Activated T-helper 2 cell treated with anti-CD3 and anti-CD28 coated beads, Interferon-gamma antibody, Interleukin-2, Interleukin-4, amounts not matched to agents 10 μg/mL and 5 μg/mL and 100 μg/mL, durations not matched to agents 14 hours and 24 hours and 36 hours (primary cell): ENCODE measurements at places on chromosomes 6 and 20. TPM values are rescaled to one million over a fixed set of nuclear protein-coding genes. Genes with fewer than 3 reads are reported as not detected.

The CNR1 gene
- total RNA-seq: not detected in 2 replicates

The PSMA7 gene
- 405 and 434 TPM in 2 replicates for total RNA-seq

The SIM1 gene
- total RNA-seq: 0.02 TPM in 1 of 2 replicates, not detected in the other

The XKR7 gene
- not detected in 2 replicates for total RNA-seq

The HAO1 gene
- not detected in 2 replicates for total RNA-seq

The PAK5 gene
- total RNA-seq: not detected in 2 replicates

DNA sequence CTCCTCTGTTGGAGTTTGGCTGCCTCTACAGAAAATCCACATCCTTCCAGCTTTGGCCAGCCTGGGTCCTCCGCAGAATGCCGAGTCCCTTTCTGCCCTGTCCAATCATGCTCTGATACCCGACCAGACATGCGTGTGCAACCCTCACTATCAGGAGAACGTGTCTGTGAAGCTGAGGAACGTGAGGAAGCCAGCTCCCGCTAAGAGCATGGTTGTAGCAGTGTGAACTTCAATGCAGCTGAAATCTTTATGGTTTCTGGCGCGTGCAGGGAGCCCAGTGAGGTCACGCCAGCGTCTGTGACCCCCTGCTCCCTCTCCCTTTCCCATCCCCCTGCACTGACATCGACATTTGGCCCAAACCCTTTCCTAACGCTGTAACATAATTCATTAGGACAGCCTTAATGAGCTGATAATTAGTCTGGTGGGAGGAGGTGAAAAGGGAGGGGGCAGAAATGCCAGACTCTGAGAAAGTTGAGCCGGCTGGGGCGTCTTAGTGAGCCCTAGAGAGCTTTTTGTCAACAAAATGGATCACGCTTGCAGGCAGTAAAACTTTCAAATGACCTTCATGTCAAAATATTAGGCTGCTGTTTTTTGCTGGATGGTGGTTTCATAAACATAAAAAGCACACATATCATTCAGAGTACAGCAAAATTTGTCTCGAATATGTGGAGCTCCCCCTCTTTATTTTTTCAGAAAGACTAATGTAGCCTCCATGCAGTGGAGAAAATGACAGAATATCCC is 423.3 kb downstream of the QKI start:
- DNase-seq: no peak

DNA sequence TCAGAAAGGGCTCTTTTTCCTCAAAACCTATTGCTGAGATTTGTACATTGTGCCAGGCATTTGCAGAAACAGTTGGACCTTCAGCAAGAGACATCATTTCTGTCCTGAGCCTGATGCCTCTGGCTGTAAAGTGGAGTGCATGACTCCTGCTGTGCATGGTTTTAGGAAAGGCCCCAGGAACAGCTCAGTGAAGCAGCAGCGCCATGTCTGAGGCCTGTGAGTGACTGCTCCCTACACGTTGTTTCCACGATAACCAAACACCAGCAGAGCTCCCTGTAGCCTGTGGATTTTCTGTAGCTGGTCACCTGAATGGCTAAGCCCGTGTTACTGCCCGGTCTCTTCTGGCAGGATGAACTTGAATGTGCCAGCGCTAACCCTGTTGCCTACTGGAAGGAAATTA is 232.5 kb downstream of the TFAP2C start:
- DNase-seq: no peak

- no peak for DNase-seq
Measured at GRCh38 chr20:36611625-36612024, 6.0 kb downstream of the RAB5IF start.

- DNase-seq: no peak
Measured at GRCh38 chr20:11217326-11218172, 543.8 kb upstream of the JAG1 start.

DNA sequence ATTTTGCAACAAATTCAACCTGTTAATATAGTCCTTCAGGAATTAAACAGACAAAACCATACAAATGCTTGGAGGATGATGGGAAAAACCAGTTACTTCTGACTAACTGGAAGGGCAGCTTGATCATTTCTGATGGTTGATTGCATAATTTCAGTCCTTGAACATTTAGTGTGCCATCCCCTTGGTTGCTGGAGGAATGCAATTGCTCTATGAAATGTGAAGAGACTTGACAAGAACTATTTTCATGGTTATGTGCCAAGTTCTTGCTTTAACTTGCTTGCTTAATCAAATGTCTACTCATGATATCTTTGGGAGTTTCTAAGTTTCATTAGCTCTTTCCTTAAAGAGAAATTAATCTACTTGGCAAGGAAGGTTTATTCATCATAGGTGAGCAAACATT is 45.2 kb downstream of the ANKEF1 start:
- DNase-seq: no peak

DNA sequence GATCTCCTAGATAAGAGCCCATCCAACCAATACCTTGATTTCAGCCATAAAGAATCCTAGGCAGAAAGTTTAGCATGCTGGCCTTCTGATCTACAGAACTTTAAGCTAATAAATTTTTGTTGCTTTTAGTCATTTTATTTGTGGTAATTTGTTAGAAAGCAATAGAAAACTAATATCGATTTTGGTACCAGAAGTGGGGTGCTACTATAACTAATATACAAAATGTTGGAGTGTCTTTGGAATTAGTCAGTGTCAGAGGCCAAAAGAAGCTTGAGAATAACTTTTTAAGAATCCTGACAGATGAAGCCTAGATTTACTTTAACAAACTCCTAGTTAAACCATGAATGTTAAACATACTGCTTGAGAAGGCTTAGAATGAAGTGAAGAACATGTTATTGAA is 83.6 kb upstream of the HSF2 start:
- no peak for DNase-seq

- DNase-seq: no peak
Measured at GRCh38 chr6:46684771-46685170, 2.9 kb upstream of the TDRD6 start.

- DNase-seq: no peak
Measured at GRCh38 chr20:53723621-53724020, 130.0 kb upstream of the ZNF217 start.

GRCh38 chr6:56840467-56841380 is 114.2 kb upstream of the BEND6 start:
- no peak for DNase-seq

DNA sequence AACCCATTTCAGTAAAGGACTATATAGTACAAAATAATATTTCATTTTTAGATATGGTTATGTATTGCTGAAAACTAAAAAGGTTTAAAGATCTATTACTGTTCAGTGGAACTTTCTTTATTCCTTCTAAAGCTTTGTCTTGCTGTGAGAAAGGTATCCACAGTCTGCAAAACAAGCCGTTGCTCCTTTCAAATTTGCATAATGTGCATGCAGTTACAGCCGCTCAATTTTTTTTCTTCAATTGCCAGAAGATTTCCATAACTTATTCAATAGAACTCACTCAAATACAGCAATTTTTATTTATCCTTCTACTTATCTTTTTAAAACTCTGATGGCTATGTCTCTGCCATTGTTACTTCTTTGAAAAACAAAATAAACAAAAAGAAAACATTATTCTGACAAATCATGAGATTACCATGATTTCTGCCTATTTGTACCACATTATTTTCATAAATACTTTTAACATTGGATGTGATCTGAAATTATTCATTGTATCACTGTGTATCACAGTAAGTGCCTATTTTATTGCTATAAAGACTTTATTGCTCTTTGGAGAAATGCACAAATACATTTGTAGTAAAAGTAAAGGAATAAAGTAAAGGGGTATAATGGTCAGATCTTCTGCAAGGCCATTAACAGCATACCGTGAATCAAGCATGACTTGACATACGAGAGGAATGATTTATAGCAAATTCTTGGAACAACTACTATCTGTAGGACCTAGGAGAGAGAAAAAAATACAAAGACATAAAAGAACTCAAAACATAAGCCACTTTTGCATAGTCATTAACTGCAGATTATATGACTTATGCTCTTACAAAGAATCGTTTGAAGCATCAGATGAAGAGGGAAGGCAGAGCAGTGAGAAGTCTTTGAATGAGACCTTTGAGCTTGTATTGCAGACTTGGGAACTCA is 29.6 kb upstream of the HBS1L start:
- DNase-seq: no peak

- no peak for DNase-seq
Measured at GRCh38 chr6:152338335-152339125, 298.6 kb downstream of the SYNE1 start.

DNA sequence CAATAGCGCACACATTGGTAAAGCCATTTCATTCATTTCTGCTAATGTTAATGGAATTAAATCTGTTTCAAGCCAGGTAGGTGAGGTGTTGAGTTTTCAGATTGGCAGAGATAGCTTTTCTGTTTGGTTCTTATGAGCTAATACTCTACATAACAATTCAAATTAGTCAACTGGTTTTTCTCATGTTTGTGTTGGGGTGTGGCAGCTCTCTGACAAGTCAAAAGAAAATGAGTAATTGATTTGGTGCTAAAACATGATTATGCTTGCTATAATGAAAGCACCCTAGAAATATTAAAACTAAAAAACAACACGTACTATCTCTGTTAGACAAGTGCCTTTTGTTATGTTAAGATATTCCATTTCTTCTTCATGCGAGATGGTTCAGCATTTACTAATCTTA is 13.6 kb downstream of the PPP1R14C start:
- DNase-seq: no peak

DNA sequence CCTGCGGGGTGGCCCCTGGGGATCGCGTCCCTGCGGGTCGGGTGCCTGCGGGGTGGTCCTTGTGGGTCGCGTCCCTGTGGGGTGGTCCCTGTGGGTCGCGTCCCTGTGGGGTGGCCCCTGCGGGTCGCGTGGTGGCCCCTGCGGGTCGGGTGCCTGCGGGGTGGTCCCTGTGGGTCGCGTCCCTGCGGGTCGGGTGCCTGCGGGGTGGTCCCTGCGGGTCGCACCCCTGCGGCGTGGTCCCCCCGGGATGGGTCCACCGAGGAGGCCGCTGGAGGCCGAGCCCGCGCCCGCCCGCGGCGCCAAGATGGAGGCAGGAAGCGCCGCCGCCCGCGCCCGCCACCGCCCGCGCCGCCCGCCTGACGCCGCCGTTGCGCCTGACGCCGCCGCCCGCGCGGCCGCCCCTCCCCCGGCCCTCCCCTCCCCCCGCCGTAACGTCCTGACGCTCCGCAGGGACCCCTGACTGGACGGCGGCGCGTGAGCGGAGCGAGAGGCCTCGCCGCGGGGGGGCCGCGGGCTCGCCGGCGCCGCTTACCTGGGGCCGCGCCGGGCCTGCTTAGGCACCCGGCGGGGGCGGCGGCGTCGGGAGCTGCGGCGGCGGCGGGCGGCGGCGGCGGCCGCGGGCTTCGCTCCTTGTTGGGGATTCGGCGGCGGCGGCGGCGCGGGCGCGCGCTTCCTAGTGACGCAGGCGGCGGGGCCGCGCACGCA is at the start of gene GMEB2:
TSS of gene GMEB2 (minus strand) at position 678 of the 705 bp plus-strand sequence. CDS start 7,704 bp downstream, outside the sequence.
- DNase-seq: peak; percentile 66

DNA sequence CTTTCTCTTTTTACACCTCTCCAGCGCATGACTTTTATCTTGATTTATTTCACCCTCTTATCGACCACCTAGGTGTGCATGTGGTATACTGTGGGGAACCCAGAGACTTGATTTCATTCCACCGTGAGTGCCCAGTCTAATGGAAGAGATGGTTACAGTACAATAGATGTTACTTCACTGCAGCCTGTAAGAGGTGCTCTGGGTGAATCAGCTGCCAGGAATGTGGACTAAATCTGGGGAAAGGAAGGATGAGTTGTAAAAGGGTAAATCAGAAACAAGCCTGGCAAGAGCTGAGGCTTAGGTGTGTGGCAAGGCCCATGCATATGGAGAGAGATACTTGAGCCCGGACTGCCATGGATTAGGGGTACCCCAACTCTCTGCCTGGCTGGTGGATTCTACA is 7.4 kb downstream of the STK35 start:
- no peak for DNase-seq

DNA sequence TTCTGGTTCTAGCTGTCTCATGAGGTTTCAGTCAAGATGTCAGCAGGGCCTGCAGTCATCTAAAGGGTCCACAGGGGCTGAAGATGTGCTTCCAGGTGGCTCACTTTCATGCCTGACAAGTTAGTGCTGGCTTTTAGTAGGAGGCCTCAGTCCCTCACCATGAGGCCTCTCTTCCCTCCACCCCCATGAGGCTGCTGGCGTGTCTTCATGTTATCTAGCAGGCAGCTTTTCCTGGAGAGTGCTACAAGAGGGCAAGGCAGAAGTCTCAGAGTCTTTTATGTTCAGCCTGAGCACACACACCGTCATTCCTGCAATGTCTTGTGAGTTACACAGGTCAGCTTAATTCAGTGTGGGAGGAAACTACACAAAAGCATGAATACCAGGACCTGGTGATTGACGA is 769.9 kb downstream of the HDGFL1 start:
- no peak for DNase-seq

- no peak for DNase-seq
Measured at GRCh38 chr6:142860498-142860897, 84.5 kb downstream of the HIVEP2 start.
